ENCODE measurements at places on chromosomes 3 and 15. TPM values are rescaled to one million over a fixed set of nuclear protein-coding genes. Genes with fewer than 3 reads are reported as not detected.
A peak's percentile ranks its signal among the peaks of the same experiment; 100 is the strongest.

FBXO40 gene
- 228 TPM for total RNA-seq

CELSR3 gene
- total RNA-seq: 0.35 TPM

KY gene
- total RNA-seq: 20.6 TPM

EFCAB12 gene
- not detected for total RNA-seq

IGSF10 gene
- total RNA-seq: 1.9 TPM

OCA2 gene
- 0.15 TPM for total RNA-seq

OR5K3 gene
- not detected for total RNA-seq

LSAMP gene
- total RNA-seq: 19.9 TPM

PTX3 gene
- 0.30 TPM for total RNA-seq

TTC21A gene
- total RNA-seq: 1.1 TPM

HIGD2B gene
- not detected for total RNA-seq

CCR9 gene
- not detected for total RNA-seq

PIERCE2 gene
- 7.2 TPM for total RNA-seq

NEK10 gene
- total RNA-seq: 16.9 TPM

SPTBN5 gene
- 3.6 TPM for total RNA-seq

GOLGA8K gene
- 0.74 TPM for total RNA-seq

PPP1R14D gene
- total RNA-seq: not detected

LNP1 gene
- total RNA-seq: 2.8 TPM

LTK gene
- total RNA-seq: 1.5 TPM

DNA sequence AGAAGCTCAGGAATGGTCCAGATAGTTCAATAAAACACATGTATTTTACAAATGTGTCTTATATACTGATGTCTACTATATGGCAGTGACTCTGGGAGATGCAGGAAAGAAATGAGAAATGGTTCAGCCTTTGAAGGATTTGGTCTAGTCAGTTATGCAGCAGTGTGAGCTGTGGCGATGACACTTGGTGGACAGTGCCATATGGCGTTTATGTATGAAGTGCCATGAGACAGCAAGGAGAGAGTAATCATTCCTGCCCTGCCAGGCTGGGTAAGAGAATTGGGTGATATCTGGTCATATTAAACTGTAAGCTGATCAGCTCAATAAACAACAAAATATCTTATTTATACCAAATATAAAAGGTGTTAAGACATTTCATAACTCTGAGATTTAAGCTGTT, 47.6 kb upstream of the ANP32A start:
- DNase-seq: no peak

DNA sequence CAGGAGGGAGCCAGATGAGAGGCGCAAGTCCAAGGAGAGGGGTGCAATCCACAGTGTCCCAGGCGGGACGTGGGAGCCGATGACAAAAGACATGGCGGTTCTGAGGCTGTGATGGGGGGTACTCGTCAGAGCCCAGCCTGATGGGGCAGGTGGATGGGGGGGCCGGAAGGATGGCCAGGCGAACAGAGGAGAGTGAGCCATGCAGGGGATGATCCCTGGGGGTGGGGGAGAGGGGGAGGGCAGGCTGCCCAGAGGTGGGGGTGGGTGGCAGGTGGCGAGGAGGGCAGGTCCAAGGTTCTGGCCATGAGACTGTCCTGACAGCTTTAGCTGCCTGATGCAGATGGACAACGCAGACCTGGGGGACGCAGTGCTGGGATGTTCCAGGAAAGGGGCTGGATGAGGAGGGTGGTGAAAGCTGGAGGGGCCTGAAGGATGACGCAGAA, 8.9 kb upstream of the CSPG4 start:
- DNase-seq: no peak

- no peak for DNase-seq
These were observed 54.4 kb upstream of the SLC12A8 start for GRCh38 chr3:125266971-125267370.

- no peak for DNase-seq
These were observed 131.4 kb downstream of the EPHA3 start for GRCh38 chr3:89238846-89239245.

GRCh38 chr3:45904931-45905330, 18.6 kb downstream of the CCR9 start:
- DNase-seq: no peak

DNA sequence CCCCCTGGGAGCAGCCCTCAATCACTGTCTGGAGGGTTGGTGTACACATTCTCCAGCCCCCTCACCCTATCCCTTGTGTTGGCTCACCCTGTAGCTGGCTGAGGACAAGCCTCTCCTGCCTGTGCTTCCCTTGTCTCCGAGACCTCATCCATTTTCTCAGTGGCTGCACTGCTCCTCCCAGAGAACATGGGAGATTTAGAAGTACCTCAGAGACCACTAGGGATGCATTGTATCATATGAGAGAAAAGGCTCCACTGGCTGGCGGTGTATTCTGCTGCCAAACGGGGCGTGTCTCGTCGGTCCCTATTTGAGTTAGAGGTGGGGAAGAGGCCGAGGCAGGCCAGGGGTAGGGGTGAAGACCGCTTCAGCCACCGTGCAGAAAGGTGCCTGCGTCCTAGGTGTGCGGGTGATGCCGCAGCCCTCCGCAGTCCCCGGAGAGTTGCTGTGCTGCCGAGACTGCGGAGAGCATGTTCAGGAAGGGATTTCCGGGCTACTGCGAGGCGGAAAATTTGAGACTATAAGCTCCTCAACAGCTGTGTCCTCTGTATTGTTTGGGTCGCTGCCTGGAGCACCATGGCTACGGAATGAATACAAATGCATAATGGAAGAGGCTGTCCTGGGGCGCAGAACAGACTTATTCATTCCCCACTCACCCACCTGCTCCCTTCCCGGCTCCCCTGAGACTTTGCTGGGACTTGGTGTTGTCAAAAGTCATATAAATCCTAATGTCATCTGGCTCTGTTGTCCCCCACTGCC, 43.8 kb downstream of the SPSB4 start:
- peak; percentile 85 for DNase-seq

DNA sequence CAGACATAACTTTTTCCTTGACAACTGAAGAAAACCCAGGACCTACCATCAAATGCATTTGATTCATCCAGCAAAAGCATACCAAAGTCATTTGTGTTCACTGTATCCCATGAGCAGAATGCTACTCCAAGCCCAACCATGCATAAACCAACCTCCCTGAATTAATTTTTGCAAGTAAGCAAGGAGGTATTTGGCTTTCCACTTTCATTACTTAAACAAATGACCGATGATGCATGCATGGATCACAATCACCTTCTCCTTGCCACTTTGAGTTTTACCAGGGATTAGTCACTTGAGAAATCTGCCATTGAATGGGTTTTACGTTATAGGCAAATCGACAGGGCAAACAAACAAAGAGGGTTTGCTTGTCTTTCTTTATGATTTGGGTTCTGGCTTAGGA, 214.8 kb downstream of the FMN1 start:
- no peak for DNase-seq

GRCh38 chr3:16071206-16071605, 103.3 kb upstream of the GALNT15 start:
- DNase-seq: no peak

DNA sequence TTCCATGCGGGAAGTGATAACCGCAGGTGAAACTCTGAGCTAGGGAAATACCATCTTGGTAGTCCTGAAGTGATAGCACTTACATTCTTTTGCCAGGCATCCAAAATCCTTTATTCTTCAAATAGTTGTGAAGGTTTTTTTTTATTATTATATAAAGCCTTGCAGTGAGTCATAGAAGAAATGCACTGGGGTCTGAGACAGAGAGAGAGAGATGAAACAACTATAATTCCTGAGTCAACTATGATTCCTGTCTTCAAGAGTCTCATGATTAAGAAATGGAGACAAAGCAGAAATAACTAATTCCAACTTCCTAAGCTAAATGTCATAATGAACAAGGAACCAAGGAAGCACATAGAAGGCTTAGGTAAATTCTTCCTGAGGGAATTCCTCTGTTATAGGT, 495.6 kb downstream of the LPP start:
- no peak for DNase-seq

- no peak for DNase-seq
These were observed 9.6 kb downstream of the SQOR start for GRCh38 chr15:45644437-45644836.

- no peak for DNase-seq
These were observed 187.5 kb upstream of the HES1 start for GRCh38 chr3:193948459-193948858.

DNA sequence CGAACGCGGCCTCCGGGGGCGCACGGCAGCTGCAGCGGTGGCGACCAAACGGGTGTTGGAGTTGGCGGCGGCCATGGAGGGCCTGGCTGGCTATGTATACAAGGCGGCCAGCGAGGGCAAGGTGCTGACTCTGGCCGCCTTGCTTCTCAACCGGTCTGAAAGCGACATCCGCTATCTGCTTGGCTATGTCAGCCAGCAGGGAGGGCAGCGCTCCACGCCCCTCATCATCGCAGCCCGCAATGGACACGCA, 725 bp downstream of the FEM1B start:
- DNase-seq: no peak

DNA sequence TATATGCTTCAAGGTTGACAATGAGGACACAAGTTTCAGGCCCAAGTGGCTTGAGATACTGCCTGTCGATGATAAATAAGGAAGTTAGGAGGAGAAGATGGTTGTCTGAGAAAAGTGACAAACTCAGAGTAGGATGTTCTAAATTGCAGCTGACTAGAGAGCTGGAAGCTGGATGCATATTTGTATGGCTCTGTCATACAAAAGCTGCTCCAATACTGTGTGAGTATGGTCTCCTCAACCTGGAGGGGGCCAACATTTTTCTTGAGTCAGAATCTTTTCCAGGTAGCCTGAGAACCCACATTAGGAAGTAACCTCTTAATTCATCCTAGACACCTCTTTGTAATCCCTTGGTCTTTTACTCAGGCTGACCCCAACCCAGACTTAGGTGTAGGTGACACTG, 28.4 kb upstream of the TPRG1 start:
- no peak for DNase-seq

GRCh38 chr15:41782371-41783282, 8.3 kb downstream of the MAPKBP1 start:
- DNase-seq: no peak

- DNase-seq: no peak
These were observed 145.3 kb upstream of the LPP start for GRCh38 chr3:188008582-188009213.

GRCh38 chr3:94249491-94250079, 186.7 kb downstream of the NSUN3 start:
- peak; percentile 66 for DNase-seq

GRCh38 chr3:37400945-37401344, 226.6 kb upstream of the LRRFIP2 start:
- DNase-seq: no peak

- DNase-seq: no peak
These were observed 321.6 kb downstream of the THSD4 start for GRCh38 chr15:71436854-71437253.

DNA sequence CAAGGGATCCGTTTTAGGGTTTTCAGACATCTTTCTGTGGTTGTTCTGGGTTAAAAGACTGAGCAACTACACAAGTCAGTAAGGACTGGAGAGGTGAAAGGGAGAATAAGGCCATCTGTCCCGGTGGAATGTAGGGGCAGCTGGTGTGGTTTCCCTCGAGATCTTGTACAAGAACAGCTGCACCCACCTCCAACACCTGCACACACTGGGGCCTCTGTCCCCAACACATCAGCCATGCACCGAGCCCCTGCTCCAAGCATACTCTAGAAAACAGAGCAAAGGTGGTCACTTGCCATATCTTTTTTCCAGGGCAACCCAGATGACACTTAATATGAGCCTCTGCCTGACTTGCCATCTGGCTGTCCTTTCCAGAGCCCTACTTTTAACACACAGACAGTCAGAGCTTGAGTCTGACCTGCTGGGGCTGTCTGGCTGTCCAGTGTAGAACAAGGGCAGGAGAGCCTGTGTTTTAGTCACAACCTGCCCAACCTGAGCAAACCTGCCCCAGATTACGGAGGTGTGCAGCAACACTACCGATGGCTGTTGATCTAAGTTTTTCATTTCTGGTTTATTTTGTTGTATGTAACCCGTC, 12.2 kb downstream of the MAN2A2 start:
- DNase-seq: no peak

- DNase-seq: no peak
These were observed at the start of gene WNT7A for GRCh38 chr3:13879946-13880810. Gene WNT7A (minus strand): TSS chr3:13880071. CDS start chr3:13879816, 255 bp downstream.

GRCh38 chr15:59222906-59223550, 16.4 kb downstream of the LDHAL6B start:
- no peak for DNase-seq

DNA sequence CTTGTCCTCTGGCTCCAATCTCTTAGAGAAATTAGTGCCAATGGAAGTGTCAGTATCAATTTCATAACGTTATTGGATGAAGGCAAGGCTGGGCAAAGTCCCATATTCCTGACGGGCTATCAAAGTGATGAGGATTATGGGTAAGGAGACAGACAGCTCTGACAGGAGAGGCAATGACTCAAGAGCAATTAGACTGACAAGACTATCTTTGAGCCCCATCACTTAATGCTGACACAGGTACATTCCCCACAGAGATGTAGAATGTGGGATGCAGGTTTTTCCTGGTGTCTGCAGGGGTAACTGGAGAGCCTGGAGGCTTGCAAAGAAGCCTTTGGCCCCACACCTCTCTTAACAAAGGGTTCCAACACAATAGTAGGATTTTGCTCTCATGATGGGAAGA, 208.3 kb downstream of the NTRK3 start:
- DNase-seq: no peak

GRCh38 chr3:111859061-111859973, at the start of gene PHLDB2:
Gene PHLDB2 (plus strand): TSS chr3:111859265. CDS start chr3:111884078, 24,813 bp downstream.
- DNase-seq: peak; percentile 91

GRCh38 chr3:181719991-181720680, 8.4 kb downstream of the SOX2 start:
- no peak for DNase-seq

GRCh38 chr3:15809313-15809712, 11.5 kb upstream of the ANKRD28 start:
- DNase-seq: no peak

GRCh38 chr15:101545548-101546505, 56.3 kb upstream of the PCSK6 start:
- DNase-seq: no peak

DNA sequence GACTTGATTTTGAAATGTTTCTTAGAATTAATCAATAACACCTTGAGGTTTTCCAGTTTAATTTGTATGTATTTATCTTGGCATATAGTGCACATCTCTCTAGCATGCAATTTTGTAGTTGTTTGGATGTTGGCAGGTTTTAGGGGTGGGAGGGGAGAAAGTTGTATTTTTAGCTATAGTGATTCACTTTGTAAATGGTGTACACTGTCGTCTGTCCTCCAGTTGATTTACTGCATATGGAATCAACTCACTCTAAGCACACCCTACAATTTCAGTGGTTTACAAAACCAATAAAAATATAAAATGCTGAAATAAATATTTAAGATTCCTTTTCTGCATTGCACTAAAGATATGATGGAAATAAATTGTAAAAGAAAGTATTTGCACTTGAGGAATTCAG, 199.1 kb downstream of the CDIN1 start:
- no peak for DNase-seq

DNA sequence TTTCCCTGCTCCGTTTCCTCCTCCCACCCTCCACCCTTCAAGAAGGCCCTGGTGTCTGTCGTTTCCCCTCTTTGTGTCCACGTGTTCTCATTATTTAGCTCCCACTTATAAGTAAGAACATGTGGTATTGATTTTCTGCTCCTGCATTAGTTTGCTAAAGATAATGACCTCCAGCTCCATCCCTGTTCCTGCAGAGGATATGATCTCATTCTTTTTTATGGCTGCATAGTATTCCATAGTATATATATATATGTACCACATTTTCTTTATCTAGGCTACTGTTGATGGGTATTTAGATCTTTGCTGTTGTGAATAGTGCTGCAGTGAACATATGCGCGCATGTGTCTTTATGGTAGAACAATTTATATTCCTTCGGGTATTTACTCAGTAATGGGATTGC, 4.8 kb downstream of the ST6GAL1 start:
- DNase-seq: no peak
